B cell (primary cell): ENCODE measurements at places on chromosomes 13 and 19. TPM values are rescaled to one million over a fixed set of nuclear protein-coding genes. Genes with fewer than 3 reads are reported as not detected.

ZNF430 gene
- total RNA-seq, result 45.4 and 45.5 TPM in 2 replicates

CEACAM6 gene
- not detected in 2 replicates for total RNA-seq

DNA sequence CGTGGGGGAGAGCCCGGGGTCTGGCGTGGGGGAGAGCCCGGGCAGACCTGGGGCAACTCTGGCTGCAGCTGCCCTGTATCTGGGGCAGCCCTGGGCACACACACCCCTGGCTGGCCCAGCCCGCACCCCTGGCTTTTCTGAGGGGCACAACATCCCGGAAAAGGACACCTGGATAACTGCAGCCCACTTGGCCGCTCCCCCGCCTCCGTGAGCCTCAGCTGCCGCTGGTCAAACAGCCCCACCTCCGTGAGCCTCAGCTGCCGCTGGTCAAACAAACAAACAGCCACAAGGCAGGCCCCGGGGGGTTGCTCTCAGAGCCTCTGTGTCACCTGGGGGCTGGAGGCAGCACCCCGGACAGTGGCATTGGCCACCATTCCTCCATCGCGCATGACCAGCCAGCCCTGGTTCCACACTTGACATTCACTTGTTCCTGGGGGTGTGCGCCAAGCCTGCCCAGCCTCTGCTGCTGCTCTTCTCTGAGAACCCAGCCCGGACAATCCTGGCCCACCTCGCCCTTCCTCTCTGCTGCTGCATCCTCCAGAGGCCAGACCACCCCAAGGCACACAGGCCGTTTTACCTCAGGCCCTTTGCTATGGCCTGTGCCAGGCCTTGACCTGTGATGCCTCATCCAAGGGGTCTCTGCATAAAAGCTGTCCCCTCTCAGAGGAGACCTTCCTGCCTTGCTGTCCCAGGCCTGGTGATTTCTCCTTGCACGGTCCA lies 19.9 kb downstream of the CEBPG start:
- DNase-seq, result no peak

- DNase-seq, result no peak
Observed at GRCh38 chr13:73366241-73366640, 307.4 kb downstream of the KLF5 start.

DNA sequence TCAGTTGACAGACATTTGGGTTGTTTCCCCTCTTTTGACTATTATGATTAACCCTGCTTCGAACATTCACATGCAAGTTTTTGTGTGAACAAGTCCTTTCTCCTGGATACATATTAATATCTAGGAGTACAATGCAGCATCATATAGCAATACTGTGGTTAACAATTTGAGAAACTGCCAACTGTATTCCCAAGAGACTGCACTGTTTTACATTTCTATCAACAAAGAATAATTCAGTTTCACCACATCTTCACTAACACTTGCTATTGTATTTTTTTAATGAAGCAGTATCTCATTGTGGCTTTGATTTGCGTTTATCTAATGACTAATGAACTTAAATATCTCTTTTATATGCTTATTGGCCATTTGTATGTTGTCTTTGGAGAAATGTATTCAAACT lies 184.6 kb upstream of the NBEA start:
- DNase-seq, result no peak

DNA sequence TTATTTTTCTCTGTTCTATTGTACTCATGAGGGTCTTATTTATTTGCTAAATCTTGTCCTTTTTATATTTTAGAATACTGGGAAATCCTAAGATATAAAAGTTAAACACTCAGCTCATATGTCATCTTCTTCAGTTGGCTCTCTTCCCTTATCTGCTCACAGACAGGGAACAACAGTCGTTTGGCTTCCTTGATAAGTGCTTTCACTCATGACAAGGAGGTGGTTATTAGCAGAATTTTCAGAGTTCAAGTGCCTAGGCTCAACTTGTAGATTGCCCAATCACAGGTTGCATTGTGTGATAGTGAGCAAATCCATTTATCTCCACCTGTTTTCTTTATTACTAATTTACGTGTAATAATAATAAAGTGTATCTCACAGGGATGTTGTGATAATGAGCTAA lies 620.3 kb upstream of the PCDH20 start:
- no peak for DNase-seq

DNA sequence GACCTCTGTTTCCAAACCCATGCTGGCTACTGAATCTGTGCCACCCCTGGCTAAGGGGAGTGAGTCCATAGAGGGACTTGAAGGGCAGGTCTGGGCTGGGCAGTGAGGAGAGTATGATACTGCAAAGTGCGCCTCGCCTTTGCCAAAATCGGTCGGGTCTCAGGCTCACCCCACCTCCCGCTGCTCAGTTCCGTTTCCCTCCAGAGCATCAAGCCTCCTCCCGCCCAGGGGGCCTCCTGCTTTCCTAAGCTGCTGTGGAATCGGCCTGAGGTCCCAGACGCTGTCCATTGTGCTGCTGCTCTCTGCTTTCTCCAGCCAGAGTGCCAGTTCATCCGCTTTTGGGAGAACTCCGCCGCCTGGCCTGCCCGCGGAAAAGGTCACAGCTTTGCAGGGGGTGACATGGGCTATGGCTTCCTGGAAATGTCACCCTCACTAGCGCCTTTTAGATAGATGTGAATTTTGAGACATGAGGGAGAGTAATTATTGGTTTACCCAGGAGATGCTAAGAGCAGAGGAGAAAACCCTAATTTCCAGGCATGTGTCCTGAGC lies 1418.4 kb downstream of the UQCRFS1 start:
- DNase-seq, result no peak

GRCh38 chr19:10230861-10231611 lies at the start of gene S1PR2:
TSS of gene S1PR2 (minus strand) at chr19:10231331. CDS start at chr19:10224905, 6,426 bp downstream.
- DNase-seq, result peak; percentile 93
